ENCODE measurements at places on chromosomes 2 and 18.

- no peak for DNase-seq
These were observed 80.9 kb downstream of the GALNT1 start for GRCh38 chr18:35662293-35663062.

DNA sequence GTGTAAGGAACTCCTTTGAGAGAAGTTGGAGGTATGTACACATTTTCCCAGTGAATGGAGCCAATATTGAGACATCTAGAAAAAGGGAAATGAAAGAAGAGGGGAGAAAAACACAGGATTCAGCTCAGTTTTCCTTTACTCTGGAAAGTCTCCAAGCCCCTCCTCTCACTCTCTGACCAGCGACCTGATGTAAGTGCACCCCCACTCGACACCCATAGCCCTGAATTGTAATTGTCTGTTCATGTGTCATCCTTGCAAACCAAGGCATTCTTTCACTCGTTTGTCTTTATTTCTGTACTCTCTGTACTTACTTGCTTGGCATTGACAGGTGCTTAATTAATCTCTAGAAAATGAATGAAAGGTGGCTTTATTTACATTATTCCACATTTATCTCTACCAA, 55.7 kb upstream of the CTAGE1 start:
- DNase-seq: no peak

DNA sequence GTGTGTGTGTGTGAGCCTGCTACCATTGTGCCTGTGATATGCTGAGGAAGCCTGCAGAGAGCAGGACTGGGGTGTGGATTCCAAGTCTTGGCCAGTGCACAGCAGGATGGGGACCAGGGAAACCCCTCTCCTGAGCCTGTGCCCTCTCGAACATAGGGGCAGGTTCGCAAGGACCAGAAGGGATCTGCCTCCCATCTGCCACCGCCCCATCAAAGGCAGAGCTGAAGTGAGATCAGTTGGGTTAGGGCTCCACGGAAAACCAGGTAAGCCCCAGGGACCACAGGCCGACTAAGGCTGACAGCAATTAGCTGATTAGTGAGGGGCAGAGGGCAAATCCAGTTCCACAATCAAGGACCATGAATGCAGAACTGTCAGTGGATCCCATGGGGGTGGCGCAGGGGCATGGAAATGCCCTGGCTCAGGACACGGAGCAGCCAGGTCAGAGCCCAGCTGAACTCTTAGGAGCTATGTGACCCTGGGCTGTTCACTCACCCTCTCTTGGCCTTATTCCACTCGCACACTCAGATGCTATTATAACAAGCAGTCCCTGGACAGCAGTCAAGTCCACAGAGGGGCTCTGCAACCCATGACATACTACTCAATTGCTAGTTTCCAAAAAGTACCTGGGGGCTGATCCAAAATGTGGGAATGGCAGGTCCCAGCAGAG, 84.2 kb upstream of the ID2 start:
- DNase-seq: no peak

GRCh38 chr2:33444967-33445366, 31.5 kb upstream of the RASGRP3 start:
- no peak for DNase-seq

- DNase-seq: no peak
These were observed 45.4 kb upstream of the PTMA start for GRCh38 chr2:231662811-231663457.

DNA sequence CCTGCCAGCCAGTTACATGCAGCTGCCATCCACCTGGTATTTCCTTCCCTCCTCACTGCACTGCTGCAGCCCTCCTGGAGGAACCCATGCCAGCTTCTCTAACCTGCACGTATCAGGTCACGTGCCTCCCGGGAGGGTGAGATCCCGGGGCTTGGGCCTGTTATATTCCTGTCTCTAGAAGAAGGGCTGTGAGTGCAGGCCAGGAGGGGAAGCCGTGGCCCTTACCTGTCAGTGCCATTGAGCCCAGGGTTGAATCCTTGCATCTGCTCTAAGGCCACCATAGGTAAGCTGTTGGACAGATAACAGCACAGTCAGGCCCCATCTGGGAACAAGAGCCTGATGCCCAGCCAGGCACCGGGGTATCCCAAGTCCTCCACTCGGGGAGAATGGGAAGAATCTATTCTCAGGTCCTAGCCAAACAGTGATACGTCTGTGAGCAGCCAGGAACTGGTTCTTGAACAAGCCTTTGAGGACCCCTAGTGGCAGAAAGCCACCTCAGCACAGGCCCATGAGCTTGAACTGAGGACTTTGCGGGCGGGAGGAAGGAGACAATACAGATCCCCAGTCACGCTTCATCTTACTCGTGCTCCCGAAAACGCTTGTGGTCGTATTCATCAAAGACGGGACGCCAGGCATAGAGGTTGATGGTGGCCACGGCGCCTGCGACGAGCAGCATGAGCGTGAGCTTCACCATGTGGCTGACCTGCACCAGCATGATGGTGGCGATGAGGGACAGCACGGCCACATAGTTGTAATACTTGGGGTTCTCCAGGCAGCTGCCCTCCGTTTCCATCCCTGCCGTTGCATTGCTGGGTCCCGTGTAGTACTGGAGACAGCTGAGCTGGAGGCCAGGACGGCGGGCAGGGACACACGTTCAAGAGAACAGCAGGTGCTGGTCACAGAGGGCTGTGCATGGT, 34.4 kb downstream of the CENPO start:
- peak; percentile 38 for DNase-seq

DNA sequence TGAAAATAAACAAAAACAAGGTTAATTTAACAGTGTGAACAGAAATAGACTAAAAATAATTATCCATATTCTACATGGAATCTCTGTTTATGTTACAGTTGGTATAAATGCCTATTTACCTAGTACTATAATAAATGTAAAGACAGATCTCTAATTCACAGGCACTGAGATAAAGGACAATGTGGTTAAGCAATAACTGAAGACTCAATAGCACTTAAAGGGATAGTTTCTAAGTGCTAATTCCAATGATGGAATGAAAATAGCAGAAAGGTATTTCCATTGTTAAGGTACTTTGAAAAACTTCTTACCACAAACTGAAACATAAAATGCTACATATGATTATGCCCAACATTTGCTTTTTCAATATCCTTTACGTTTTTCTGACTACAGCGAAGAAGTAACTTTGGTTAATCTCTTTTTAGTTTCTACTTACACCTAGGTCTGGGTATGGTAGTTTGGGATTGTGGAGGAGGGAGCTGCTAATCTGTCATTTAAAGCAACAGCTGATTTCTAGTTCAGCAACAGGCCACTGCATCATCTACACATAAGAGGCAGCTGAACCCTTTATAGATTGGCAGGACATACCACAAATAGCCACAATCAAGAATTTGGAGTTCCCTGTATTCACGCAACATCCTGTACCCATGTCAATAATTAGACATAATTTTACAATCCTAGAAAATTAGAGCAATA, 27.2 kb downstream of the MAP4K3 start:
- DNase-seq: no peak

- no peak for DNase-seq
These were observed 495 bp upstream of the ASIC4 start for GRCh38 chr2:219513787-219514186.

Measured in stimulated activated CD8-positive, alpha-beta memory T cell treated with anti-CD3 and anti-CD28 coated beads, Interleukin-7, amount 100 ng/mL, for 4 hours (primary cell).